Sciatic nerve (tissue), 2 donors: ENCODE measurements at places on chromosomes 5 and 9.

DNA sequence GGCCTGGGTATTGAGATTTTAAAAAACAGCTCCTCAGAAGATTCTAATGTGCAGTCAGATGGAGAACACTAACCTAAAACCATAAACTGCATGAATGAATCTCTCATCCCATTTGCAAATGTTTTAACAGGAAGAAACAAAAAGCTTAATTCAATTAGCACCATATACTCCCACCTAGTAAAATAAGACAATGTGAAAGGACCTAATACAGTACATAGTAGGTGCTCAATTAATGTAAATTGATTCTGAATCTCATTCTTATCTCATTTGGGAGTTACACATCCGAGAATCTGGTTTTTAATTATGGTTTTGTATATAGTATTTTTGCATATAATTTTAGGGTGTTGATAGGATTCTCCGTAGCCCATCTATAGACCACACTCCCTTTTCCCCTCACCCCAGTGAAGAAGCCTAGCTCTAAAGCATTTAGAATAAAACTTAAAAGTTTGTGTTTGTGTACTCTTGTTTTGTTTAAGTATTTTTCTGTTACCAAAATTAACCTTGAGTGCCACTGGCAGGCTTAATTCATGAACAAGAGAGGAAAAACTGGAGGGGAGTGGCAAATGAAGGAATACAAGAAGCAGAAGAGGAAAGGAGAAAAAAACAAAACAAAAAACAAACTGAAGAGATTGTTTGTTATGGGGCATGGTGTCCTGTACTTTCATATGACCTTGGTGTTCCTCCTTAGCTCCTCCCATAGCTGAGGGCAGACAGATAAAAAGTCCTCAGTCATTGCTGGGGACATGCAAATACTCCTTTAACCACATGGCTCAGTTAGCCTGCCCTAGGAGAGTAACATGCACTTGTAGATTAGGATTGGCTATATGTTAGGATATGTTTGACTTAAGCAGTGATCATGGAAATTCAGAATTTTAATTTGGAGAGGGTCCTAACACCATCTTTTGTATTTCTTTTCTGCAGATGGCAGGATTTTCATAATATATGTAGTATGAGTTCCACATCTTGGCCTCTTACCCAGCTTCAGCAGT is 1.2 kb downstream of the RNF14 start:
- DNase-seq: no peak

DNA sequence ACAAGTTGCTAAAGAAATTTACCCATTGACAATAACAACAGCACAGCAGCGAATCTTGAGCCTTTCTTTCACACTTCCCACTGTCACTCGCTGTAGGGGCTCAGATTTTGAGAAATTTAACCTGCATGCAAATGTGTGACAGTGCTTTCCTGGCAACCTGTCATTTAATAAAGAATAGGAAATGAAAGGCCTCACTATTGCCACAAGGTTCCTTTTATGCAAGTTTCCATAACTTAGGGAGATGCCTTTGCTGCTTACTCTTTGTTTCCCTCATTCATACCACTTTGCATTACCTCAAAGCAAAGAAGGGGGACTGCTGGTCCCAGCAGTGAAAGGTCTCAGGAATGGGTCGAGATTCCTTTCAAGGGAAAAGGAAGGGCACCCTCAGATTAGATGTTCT is 49.5 kb downstream of the PTCD2 start:
- no peak for DNase-seq

DNA sequence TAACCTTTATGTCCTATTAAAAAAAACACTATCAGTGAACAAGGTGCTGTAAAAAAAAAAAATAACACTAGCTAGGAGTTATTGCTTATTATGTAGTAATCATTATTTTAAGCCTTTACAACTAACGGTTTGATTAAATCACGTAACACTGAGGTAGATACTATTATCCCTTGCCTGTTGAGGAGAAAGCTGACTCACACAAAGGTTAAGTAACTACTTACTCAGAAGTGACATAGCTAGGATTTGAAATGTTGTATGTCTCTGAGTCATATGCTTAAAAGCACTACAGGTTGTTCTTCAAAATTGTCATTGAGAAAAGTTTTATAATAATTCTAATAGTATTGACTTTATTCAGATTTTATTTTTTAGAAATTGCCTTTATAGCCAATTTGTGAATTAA is 8.8 kb downstream of the TENT2 start:
- no peak for DNase-seq

DNA sequence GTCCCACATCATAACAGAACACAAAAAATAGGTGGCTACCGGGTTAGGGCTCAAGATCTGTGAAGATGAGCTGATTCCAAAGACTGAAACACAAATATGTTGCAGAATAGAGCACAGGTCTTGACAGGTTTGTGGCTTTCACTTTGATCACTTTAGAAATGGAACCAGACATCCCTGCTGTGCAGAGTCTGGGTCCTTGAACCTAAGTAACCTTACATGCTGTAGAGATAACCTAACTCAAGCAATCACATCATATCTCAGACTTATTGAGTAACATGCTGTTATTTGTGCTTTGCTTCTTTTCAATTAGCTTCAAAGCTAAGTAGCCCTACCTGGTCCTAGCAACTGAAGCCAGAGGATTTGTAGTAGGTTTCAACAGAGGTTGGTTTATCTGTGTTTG is 24.3 kb downstream of the FBXW2 start:
- DNase-seq: no peak

GRCh38 chr9:94984891-94985476 is 258.5 kb downstream of the AOPEP start:
- no peak for DNase-seq

DNA sequence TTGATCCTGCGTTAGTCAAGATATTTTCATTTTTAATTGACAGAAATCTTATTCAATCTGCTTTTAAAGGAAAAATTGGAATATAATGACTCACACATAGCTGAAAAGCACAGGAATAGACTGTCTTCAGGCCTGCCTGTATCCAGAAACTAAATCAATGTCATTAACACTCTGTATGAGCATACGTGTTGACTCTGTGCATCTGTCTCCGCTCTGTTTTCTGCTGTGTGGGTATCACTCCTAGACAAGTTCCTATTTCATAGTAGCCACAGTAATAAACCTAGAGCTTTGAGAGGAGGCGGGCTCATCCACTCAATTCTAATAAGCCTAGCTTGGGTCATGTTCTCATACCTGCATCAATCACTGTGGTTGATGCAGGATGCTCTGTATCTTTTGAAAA is 267.6 kb downstream of the KCTD16 start:
- no peak for DNase-seq

- no peak for DNase-seq
These were observed 62.6 kb upstream of the FRRS1L start for GRCh38 chr9:109229682-109230081.

DNA sequence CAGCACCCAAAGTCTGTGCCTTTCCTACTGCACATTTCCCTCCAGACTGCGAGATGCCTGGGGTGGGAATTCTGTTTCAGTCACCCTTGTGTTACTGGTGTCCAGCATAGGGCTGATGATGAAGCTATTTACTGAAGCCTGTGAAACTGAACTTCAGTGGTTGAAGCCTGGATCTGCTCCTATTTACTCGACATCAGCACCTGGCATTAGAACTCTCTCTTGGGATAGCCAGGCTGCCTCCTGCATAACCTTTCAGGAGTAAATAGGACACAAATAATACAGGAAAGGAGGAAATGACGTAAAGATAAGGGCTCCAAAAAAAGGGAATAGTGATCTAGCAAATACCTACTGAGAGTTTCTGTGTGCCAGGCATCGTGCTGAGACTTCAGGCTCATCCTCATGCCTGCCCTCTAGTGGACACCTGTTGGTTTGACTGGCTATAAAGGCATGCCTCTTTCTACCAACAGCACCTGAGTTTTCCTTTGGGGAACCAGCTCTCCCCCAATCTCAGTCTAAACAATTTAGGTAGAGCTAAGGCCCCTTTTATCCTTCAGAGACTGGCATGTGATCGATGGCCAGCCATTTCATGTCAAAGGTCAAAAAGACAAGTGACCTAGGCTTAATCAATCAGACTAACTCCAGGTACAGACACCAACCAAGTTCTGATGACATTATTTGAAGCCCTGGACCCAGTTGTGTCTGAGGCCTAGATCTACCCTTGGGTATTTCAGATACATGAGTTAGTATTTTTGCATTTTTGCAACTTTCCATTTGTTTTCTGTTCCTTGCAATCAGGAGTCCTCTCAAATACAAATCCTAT is 192.1 kb upstream of the TRIM32 start:
- DNase-seq: no peak

DNA sequence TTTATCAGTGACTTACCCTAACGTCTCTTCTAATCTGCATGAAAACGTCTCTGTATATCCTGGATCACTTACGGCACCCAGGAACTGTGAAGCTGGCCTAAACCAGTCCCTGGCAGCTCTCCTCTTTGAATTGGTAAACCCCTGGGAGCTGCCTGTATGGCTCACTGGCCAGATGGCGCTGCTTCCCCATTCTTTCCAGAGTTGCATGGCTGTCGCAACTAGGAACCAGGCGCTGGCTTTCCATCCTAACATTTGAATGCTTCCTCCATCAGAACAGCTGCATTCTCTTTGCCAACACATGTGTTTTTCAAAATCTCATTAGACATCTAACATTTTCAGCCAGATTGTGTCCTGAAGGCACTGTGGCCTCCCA is 8.0 kb upstream of the PCA3 start:
- DNase-seq: no peak

DNA sequence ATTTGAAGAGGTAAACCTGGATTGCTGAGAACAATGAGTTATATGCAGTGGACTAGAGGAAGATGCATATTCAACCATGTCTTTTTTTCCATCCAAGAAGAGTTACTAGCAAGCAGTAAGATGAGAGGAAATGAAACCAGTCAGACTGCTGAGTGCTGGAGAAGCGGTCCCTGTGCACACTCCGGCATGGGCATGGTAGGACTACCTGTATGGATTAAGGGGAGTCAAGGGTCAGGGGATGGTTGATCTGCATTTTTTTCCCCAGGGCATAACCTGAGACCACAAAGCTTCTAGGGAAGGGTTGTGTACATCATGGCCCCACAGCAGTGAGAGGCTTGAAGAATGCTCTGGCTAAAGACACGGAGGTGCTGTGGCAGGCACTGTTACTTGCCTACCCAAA is 76.6 kb upstream of the ZNF169 start:
- DNase-seq: no peak

DNA sequence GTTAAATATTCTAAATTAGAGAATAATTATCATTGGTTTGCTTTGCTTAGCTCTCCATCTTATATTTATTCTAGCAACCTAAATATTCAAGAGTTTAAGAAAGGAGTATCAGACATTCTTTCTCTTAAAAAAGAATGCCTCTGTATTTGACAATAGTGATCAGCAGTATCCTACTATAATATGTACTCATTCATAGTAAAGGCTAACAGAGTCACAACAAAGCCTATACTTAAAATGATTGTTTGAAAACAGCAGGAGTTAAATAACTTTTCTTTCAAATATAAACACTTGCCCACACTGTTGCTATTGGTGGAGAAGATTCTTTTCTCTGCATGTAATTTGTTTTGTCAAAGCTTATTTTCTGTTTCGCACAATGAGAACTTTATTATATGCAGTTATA is 178.4 kb downstream of the PTPRD start:
- no peak for DNase-seq

DNA sequence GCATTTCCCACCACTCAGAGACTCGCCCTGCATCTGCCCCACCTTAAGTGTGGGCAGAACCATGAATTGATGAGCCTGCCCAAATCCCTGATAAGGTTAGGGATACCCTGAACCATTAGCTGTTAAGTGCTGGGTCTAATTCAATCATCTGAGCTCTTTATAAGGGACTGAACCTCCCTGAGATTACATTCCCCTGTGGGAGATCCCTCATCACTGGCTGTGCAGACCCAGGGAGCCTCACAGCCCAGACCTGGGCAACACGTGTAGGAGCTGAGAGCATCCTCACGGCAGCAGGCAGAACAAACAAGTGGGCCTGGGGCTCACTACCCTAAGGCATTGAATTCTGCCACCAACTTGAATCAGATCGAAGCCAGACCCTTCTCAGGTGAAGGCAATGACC is 585 bp upstream of the TAF11L2 start:
- DNase-seq: no peak

GRCh38 chr5:93305984-93306383 is 275.0 kb downstream of the NR2F1-AS1 start:
- DNase-seq: no peak

DNA sequence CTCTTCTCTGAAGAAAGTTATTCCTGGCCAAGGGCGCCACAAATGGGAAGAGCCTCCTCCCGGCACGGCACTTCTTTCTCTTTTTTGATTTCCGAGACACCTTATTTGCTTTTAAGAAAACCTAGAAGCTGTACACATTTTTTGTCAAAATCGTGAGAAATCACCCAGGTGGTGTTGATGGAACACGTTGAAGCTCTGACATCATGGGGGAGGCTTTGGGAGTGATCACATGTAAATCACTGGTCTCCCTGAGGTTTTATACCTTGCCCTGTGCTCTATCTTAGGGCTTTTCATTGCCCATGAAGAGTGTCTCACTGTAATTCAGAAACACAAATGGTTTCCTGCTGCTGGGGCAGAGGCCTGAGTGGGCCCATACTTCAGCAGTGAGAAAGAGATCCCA is 27.4 kb downstream of the SLC36A1 start:
- DNase-seq: no peak

GRCh38 chr5:168085261-168086031 is 206.0 kb upstream of the WWC1 start:
- DNase-seq: no peak
